AG10803 (cell line): ENCODE measurements at places on chromosomes 1 and 21.

DNA sequence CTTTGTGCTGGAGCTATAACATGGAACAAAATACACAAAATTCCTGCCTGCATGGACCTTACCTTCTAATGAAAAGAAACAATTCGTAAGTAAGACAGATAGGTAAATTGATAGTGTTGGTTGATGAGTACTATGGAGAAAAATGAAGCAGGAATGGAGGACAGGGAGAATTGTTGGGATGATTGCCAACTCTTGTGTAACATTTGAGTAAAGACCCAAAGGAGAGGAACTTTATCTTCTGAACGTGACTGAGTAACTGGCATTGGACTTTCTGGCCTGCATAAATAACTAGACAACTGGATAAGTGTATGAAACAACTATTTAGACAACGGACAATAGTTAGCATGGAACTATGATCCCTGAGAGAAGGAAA, 6.8 kb upstream of the EFCAB14 start:
- peak; percentile 18 for DNase-seq

DNA sequence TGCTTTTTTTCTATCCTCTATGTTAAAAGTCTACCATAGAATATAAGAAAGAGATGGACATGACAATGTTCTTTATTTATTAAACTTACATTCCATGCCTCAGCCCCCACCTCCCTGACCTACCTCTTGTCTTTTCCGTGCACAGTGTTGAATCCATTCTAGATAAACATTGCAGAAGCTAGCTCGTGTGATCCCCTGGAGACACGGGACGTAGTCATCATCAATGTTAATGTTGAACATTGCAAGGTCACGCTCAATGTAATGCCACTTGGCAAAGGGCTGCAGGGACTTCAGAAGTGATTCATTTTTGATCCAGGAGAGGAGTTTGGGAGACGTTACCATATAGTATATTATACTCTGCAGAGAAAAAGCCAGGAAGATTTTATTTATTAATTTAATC, 66.4 kb downstream of the NTPCR start:
- no peak for DNase-seq

- DNase-seq, result no peak
Measured at GRCh38 chr1:59604191-59604590, 210.6 kb upstream of the HOOK1 start.

- peak; percentile 78 for DNase-seq
Measured at GRCh38 chr21:34889320-34889675, 159.8 kb downstream of the RUNX1 start.

DNA sequence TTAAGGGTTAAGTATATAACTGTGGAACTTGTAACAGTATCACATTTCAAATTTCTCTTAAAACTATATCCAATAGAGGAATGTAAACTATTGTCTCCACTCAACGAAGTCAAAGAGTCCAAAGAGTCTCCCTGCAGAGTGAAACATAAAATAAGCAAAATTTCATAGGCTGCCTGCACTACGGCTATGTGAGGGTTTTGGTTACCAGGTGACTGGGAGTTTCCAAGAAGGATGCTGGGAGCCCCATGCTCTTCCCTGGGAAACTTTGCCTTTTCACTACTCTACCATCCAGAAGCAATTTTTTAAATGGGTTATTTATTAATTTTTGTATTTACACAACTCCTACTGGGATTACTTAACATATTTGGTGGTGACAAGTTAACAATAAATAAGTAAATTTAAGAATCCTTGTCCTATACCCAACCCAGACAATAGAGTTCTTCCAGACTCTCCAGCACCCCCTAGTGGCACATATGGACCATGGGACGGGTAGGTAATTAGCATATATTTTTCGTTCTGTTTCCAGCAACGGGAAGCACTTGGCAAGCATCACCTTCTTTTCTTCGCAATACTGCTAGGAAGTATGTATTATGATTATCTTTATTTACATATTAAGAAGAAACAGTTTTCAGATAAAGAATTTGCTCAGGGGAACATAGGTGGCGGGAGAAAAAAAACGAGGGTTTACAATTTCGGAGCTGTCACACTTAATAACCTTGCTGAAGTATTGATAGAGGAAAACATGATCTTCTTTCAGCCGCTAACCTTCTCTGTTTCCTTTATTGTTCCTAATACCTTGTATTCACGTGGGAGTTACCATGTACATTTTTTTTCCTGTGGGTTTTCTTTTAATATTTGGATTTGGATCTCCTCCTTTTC, 3.5 kb downstream of the FMO2 start:
- peak; percentile 67 for DNase-seq
